Ammon's horn (tissue), 1 donor: ENCODE measurements at places on chromosomes 3 and 15.
A peak's percentile ranks its signal among the peaks of the same experiment; 100 is the strongest.

GRCh38 chr3:4547799-4548198 is 54.7 kb downstream of the ITPR1 start:
- DNase-seq, result no peak

- DNase-seq, result peak; percentile 5
Observed at GRCh38 chr3:36648241-36649034, 115.9 kb downstream of the DCLK3 start.

GRCh38 chr3:145849115-145849514 is 311.9 kb downstream of the PLOD2 start:
- DNase-seq, result no peak

DNA sequence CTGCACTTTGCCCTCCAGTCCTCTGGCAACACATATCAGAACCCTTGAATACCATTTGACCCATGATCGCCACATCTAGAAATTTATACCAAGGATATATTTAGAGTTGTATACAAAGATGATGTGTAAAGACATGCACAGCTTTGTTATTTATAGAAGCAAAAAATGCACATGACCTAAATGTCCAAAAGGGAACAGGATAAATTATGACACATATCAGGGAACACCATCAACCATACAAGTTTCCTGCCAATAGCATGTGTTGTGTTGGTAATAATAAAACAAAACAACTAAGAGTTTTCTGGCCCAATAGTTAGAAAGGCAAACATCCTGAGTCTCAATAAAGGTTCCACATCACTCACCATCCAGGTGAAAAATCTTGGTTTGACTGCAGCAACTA is 51.5 kb downstream of the AAGAB start:
- no peak for DNase-seq
